ENCODE measurements at places on chromosomes 7 and 10.
A peak's percentile ranks its signal among the peaks of the same experiment; 100 is the strongest.

- DNase-seq: no peak
Measured at GRCh38 chr7:2182461-2182860, 50.3 kb downstream of the MAD1L1 start.

GRCh38 chr10:27611744-27612550, 107.8 kb downstream of the RAB18 start:
- no peak for DNase-seq

GRCh38 chr7:28800150-28800549, 158.0 kb downstream of the TRIL start:
- DNase-seq: peak; percentile 78

DNA sequence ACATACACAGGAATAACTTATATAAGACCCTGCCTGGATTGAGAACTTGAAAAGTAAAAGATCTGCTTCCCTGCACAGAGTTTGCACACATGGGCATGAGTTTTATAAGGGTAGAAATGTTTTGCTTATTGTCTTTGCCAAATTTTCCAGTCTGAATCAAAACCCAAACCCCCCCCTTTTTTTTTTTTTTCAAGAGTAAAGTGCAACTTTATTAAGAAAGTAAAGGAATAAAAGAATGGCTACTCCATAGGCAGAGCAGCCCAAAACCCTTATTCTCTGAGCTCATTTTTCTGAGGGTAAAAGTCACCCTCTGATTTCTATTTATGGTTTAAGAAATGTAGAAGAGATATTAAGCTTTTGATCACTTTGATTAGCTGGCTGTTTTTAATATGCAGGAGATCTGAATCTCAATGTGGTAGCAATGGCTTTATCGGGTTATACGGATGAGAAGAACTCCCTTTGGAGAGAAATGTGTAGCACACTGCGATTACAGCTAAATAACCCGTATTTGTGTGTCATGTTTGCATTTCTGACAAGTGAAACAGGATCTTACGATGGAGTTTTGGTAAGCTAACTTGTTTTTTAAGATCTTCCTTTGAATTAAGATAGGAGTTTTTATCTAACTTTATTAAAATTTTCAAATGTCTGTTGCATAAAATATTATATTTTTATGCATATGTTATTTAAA, 18.7 kb downstream of the MIOS start:
- no peak for DNase-seq

DNA sequence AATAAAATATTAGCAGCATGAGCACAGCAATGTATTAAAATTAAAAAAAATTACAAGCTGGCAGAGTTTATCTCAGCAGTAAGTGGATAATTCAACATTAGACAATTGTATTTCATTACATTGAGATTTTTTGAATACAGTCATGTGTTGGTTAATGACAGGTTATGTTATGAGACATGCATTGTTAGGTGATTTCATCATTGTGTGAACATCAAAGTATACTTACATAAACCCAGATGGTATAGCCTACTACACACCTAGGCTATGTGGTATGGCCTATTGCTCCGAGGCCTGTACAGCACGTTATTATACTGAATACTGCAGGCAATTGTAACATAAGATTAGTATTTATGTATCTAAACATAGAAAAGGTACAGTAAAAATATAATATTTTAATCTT, 29.7 kb downstream of the CCDC6 start:
- DNase-seq: no peak

DNA sequence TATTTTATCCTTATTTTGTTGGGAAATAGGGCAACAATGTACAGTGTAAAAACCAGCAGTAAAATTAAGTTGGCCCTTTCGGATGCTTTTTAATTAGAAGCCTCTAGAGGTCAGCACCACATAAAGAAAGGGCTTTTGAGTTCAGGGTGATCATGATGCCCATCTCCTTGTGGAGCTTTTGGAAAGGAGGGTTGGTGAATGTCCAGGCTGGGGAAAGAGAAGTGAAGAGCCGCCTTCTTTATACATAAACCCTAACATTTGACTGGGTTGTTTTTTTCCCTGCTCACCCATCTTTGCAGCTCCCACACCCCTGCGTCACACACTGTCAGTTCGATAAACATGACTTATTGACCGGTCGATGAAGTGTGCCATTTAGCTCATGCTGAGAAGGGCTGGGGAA, 29.8 kb downstream of the MTURN start:
- DNase-seq: peak; percentile 63
